ENCODE measurements at places on chromosomes 6 and 20.
A peak's percentile ranks its signal among the peaks of the same experiment; 100 is the strongest.

GRCh38 chr20:62320581-62321354, 18.0 kb downstream of the ADRM1 start:
- no peak for DNase-seq

DNA sequence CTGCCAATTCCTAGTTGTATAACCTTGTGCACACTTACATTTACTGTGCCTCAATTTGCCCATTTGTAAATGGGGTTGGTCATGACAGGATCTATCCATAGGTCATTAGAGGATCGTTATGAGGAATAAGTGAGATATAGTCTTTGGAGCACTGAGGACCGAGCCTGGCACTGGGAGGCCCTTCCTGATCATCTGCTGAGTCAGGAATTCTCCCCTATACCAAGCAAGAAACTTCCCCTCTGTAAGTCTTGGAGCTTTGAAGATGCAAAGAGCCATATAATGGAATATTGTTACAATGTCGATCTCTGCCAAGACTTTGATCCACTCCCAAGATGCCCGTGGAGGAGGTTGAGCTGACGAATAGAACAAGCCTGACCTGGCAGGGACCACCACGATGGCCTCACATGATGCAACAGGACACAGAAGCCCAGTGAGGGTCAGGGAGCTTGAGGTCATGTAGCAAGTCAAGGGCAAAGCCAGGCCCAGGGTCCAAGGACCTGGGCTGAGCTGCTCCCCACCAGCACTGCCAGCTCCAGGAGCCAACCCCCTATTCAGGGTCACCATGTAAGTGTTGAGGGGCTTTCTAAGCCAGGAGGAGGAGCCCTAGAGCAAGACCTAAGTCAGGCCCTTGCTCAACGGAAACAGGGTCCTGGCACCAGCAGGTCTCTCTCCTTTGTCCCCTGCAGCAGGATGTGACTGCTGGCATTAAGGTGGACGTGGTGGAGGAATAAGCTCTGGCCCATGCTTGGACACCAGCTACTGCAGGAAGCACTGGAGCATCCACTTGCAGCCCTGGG, 16.7 kb downstream of the PDRG1 start:
- DNase-seq = no peak

DNA sequence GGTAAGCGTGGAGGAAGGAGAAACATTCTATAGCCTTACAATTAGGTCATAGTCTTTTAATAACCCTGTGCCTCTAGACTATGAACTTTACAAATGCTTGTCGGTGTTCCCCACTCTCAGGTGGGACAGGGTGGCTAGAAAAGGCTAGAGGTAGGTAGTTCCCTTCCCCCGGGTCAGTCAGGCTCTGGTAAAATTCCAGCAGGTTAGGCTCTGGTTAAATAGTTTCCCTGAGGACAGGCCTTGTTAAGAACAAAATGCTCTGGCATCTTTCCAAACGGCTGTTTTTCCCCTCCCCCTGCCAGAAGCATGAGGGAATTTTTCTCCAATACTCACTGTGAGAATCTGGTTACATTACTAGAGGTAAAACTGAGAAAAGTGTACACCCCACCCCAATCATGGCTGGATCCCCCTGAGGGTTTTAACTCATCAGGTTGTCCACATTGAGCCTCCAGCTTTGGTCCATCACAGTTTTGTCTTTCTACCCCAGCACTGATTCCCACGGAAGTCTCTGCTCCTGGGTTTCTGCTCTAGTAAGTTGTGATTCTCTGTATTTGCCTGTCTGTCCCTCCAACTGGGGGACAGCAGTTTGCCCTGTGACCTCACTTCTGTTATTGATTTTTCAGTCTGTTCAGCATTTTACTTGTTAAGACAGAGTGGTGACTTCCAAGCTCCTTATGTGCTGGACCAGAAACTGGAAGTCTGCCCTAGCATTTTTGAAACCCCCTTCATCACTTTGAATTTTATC, 84.7 kb upstream of the ADGRF1 start:
- no peak for DNase-seq

DNA sequence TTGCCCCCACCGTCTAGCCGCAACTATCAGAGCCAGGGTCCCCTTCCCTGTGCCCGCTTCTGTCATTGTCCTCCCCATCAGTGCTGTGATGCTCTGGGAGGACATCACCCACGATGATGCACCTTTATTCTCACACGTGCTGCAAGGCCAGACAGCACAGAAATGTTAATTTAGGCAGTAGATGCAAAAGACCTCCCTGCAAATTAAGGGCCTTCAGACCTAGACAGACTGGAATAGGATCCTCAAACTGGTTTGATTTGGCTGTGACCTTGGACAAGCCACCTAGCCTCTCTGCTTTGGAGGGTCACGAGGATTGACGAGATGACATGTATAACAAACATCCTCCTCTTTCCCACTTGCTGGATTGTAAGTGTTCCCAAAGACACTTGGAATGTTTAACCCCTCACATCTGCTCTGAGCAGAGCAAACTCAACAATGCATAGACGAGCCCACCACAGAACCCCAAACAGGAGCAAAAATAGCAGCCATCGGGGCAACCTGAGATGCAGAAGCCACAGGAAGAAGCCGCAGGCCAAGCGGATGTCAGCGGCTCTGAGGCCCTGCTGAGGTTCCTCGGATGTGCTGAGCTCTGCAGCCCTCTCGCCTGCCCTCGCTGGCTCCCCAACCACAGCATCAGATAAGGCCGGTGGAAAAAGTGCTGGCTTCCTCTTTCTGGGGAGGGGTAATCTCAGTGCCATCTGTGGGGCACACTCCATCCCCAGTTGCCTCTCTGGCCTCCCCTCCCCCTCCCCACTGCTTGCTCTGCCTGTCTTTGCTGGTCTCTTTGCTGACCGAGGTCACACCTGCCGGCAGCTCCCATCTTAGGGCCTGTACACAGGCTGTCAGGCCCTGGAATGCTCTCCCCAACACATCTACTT, 35.3 kb downstream of the TOX2 start:
- DNase-seq = peak; percentile 58

- DNase-seq = peak; percentile 2
Measured at GRCh38 chr6:47097092-47097945, 55.2 kb upstream of the ADGRF1 start.

DNA sequence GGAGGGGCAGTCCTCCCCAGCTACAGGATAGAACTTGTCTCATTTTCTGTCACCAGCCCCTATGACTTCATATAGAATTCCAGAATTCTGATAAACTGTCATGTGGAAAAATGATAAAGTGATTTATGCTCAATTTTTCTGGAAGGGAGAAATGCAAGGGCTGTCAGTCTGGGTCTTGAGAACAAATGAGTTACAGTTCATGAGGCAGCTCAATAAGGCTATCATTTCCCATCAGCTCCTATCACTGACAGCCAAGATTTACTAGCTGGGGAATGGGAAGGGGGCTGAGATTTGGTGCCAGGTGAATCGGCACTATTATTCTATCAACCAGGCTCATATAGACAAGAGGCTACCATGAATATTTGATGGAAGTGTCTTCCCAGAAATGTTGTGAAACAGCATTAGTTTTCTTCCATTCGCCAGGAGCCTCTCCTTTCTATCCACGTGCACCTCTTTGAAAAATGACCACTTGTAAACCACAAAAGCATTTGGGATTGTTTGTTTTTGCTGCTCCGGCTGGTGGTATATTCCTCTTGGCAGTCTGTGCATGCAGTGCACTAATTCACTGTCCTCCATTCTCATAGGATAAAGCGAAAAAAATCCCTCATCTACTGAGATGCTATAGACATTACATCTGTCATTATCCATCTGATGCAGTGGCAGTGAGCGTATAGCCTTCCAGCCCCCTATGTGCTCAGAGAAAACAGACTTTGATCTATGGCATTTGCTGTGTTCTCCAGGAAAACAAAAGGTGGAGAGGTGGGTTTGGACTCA, 528.7 kb upstream of the RNF217 start:
- no peak for DNase-seq

DNA sequence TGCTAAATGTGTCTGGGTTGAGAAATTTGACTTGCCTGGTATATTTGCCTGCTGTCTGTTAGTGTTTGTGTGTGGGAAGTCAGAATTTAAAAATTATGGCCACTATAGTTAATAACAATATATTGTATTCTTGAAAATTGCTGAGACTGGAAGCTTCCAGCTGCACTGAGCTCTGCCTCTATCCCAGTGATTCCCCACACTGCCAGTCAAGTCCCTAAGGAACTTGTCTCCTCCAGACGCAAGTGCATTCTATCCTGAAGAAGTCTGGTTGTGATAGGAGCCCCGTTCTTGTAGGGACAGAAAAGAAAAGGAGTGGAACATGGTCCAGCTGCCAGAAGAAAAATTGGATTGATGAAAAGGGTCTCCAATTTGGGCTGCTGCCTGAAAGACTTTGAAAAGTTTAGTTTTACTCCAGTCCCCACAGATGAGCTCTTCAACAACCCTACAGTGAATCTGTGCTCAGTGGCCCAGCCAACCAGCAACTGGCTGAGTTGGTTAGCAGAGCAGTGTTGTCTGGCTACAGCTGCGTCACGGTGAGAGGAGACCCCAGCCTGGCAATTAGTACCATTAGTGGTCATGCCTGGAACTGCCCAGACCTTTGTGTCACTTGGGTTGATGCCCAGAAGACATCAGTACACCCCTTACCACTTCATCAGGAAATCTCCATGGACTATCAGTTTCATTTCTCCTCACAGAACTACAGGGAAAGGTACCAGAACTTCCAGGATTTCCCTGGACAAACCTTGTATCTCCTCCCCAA, 183.1 kb upstream of the MCHR2 start:
- DNase-seq = no peak

- DNase-seq = no peak
Measured at GRCh38 chr6:161396539-161396938, 122.7 kb upstream of the AGPAT4 start.

- no peak for DNase-seq
Measured at GRCh38 chr6:9521152-9521530, 893.7 kb downstream of the TFAP2A start.

GRCh38 chr6:10684618-10685017, 9.8 kb downstream of the C6orf52 start:
- no peak for DNase-seq

GRCh38 chr6:142207265-142207877, 60.3 kb downstream of the VTA1 start:
- no peak for DNase-seq

DNA sequence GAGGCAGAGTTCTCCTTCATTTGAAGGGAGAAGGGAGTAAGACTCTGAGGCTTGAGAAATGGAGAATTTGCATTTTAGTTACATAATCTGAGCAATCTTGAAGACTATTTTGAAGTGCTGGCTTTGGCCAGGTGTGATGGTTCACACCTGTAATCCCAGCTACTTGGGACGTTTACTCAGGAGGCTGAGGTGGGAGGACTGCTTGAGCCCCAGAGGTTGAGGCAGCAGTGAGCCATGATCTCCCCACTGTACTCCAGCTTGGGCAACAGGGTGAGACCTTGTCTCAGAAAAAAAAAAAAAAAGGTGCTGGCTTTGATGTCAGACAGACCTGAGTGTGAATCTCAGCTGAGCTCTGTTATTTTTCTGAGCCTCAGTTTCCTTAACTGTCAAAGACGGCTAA, 12.4 kb upstream of the ARMC12 start:
- DNase-seq = no peak

DNA sequence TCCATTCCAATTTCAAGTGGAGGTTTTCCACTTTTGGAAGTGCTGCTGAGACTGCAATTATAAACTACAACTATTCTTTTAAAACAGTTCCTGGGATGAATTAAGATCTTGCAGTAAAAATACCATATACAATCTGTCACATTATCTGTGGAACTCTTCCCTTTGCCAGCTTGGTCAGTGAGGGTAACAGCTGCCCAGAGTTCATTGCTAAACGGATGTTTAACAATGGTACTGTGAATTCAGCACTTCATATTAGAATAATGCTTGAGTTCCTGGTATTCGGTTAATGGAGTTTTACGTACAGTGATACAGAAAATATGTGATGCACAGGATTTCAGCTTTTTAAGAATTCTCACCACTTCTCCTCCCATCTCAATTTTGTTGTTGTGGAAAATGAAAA, 51.5 kb downstream of the KCNS1 start:
- no peak for DNase-seq

DNA sequence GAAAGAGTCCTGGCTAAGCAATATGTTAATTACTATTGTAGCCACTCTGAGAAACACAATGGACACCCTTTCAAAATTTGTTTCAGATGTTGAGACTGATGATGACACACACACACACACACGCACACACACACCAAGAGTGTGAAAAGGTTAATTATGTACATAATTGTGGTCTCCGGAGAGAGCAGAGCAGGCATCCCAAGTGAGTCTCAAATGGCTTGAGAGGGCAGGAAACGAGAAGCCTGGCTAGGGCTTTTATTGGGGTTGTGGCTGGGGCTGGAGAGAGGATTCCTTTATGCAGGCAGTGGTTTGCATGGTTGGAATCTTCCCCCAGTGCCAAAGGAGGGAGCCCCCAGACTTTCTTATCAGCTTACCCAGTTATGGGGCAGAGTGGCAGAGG, 38.2 kb upstream of the NKX2-4 start:
- DNase-seq = no peak
